ENCODE measurements at places on chromosomes 6 and 20.
A peak's percentile ranks its signal among the peaks of the same experiment; 100 is the strongest.

DNA sequence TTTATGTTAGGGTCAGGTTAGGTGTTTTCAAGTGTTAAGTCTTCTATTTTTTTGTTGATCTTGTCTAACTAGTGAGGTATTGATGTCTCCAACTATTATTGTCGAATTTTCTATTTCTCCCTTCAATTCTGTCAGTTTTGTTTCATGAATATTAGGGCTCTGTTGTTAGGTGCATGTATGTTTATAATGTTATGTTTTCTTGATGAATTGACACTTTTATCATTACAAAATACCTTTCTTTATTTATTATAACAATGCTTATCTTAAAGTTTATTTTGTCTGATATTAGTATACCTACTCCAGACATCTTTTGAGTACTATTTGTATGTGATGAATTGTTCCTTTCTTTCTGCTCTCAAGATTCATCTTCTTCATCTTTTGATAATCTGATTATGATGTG lies 12.9 kb upstream of the TRIM38 start:
- DNase-seq, result no peak

DNA sequence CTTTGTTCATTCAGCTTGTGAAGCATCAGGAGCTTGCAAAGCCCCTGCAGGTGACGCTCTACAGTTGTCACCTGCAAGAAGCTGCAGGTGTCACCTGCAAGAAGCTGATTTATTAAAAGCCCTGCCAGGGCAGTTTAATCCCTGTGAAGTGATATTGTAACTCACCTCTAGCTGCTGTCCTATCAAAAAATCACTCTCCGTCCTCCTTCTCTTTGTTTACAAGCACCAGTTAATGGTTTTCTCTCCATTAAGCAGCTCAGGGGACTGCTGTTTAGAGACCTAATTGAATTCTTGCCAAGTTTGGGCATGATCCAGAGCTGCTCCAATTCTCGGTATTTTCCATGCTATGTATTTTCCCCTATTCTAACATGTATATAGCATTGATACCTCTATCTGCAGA lies 345.9 kb downstream of the ARHGAP18 start:
- no peak for DNase-seq

DNA sequence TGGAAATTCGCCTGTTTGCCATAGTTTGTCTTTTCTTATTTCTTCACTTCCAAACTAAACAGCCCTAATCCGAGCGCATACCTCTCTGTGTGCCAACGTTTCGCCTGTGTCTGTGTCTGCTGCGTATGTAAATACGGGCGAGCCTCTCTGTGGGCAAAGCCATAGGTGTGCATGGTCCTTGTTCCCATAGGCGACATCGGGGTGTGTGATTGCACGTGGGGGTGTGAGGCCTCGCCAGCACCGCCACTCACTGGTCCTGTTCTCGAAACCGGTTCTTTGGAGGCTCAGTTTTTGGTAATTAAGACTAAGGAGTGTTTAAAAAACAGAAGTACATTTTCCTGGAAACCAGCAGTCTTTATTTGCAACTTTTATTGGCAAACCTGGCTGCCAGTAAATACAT lies 6.0 kb upstream of the FOXC1 start:
- no peak for DNase-seq

- no peak for DNase-seq
Observed at GRCh38 chr6:32105433-32105832, 3.7 kb downstream of the TNXB start.

DNA sequence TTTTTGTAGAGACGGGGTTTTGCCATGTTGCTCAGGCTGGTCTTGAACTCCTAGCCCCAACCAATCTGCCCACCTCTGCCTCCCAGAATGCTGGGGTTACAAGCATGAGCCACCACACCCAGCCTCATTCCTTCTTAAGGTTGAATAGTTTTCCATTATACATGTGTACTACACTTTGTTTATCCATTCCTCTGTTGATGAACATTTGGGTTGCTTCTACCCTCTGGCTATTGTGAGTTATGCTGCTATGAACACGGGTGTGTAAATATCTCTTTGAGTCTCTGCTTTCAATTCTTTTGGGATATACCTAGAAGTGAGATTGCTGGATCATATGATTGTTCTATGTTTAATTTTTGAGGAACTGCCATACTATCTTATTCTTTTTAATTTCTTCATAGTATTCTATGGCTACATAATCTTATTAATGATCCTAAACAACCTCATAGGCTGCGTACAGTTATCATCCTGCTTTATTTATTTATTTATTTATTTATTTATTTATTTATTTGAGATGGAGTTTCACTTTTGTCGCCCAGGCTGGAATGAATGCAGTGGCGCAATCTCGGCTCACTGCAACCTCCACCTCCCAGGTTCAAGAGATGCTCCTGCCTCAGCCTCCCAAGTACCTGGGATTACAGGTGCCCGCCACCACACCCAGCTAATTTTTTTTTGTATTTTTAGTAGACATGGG lies 49.2 kb upstream of the TLDC2 start:
- no peak for DNase-seq

GRCh38 chr6:158047563-158048323 lies 66.1 kb downstream of the SYNJ2 start:
- peak; percentile 22 for DNase-seq

GRCh38 chr6:143687591-143687990 lies 9.8 kb downstream of the PHACTR2 start:
- DNase-seq, result no peak

- DNase-seq, result no peak
Observed at GRCh38 chr6:88641178-88641903, 322.1 kb downstream of the RNGTT start.

- DNase-seq, result no peak
Observed at GRCh38 chr6:80640176-80640575, 533.7 kb downstream of the BCKDHB start.

GRCh38 chr6:169141671-169142537 lies 111.7 kb downstream of the THBS2 start:
- DNase-seq, result no peak

All from pancreas (tissue), 10 donors.